PC-9 (cell line): ENCODE measurements at places on chromosomes 1 and 21.
A peak's percentile ranks its signal among the peaks of the same experiment; 100 is the strongest.

DNA sequence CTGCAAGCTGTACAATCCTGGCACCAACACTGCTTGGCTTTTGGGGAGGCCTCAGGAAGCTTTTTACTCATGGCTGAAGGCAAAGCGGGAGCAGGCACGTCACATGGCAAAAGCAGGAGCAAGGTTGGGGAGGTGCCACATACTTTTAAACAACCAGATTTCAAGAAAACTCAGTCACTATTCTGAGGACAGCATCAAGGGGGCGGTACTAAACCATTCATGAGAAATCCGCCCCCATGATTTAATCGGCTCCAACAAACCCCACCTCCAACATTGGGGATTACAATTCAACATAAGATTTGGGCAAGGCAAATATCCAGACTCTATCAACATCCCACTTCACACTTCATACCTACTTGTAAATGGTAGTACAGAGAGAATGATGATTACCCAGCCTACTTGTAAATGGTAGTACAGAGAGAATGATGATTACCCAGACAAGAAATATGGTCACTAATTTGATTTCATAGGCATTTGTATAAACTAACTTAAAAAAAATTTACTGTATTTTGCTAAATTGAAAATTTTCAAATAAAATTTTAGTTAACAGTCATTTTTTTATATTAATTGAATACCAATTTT lies 24.9 kb downstream of the ATP5PF start:
- no peak for DNase-seq

GRCh38 chr1:70945251-70945650 lies 102.4 kb downstream of the PTGER3 start:
- no peak for DNase-seq

DNA sequence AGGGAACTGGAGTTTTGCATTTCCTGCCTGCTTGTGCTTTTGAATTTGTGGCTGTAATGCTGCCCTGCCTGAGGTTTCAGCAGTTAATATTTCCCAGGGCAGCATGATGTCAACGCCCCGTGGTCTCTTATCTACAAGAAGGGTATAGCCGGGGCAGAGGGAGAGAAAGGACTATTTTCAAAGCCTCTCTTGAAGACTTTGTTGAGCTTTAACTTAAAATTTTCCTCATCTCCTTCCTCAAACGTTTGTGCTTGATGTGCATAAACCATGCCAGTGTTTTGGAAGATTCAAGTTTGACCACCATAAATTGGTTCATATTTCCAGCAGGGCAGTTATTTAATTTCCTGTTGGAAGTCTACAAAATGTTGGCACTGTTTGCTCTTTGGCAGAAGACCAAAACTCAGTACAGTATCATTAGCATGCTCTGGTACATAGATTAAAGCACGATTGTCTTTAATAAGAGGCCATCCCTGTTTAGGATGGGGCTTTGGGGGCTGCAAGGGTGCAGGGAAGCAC lies 43.4 kb downstream of the ROR1 start:
- DNase-seq, result no peak

DNA sequence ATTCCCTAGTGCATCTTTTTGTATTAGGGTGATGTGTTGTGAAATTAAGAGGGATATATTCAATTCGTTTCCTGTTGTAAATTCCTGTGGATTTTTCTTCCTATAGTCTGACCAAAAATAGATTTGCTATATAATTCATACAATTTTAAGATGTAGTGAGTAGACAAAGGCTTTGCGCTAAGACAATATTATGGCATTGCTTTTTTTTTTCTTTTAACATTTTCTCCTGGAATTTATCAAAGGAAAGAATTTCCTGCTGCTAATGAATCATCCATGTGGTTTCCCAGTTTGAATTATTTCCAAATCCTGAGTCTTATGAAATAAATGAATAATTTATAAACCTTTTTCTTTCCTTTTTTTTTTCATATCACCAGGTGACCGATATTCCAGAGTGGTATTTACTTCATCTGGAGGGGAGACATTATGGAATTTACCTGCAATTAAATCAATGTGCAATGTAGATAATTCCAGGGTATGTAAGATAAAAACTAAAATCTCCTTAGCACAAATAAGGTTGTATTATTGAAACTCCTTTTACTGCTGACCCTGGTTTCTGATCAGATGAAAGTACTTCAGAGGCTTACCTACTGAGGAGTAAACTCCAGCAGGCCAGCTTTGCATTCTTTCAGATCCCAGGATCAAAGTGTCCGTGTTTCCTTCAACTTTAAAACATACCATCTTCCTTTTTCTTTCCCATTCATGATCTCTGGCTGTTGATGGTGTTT lies 148.4 kb downstream of the TLR5 start:
- peak; percentile 66 for DNase-seq

GRCh38 chr1:56149761-56150160 lies 429.6 kb downstream of the PLPP3 start:
- no peak for DNase-seq

- DNase-seq, result no peak
These were observed 21.9 kb downstream of the EFCAB14 start for GRCh38 chr1:46697053-46697452.

DNA sequence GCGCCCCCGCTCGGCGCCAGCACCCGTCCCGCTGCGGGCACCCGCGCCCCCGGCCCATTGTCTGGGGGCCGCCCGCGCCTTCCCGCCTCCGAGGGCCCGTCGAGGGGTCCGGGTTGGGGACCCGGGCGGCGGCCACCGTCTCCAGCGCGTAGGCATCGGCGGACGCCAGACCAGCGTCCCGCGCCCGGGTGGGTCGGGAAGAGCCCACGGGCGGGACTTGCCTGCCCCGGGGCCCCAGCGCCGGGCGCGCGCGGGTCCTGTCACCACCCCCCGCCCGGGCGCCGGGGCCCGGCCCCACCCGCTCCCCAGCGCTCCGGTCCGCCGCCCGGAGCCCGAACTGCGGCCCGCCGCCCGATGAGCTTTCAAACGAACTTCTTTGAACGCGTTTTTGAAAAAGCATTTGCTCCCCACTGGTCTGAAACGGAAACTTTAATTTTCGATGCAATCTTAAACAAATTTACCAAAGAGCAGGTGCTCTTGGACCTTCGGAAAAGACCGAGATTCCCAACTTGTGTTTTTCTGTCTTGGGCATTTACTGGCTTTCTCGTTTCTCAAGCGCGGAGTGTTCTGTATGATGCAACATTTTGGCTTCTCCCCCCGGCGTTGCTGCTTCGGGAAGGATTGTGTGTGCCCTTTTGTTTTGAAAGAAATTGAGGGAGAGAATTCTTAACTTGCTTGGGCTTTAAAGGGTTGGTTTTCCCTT lies 615 bp downstream of the CLIC4 start:
- no peak for DNase-seq

DNA sequence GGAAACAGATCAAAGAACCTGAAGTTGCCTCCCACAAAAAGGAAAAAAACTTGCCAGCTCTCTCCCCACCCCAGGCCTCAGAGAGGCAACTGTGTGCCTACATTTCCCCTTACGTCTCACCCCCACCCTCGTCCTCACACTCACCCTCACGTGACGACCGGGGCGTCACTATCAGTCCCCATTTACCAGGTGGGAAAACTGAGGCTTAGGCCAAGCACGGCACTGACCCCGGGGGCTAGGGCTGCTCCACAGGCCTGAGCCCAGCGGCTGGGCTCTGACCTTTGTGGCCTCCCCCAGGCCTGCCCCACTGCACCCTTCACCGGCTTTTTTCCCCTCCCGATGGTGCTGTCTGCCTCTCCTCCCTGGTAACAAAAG lies 51.5 kb upstream of the RUNX3 start:
- no peak for DNase-seq

- DNase-seq, result no peak
These were observed 23.7 kb downstream of the UCK2 start for GRCh38 chr1:165851034-165851658.

- no peak for DNase-seq
These were observed 84.5 kb downstream of the GLIS1 start for GRCh38 chr1:53654216-53655210.

GRCh38 chr21:25717491-25718147 lies 17.1 kb downstream of the ATP5PF start:
- DNase-seq, result no peak

DNA sequence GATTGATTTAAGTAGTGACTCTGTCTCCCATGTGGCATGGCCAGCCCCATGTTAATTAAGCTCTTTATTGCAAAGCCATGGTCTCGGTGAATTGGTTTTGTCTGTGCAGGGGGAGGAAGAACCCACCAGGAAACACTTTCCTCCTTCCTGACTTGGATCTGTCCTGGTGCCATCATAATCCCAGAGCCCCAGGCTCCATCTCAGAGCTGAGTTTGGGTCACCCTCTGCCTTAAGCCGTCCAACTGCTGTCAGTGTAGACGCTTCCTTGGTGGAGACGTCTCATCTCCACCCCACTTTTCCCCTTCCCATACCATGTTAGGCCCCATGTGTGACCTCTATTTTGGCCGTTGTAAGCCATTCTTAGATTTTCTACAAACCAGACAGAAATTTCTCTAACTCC lies 36.0 kb upstream of the COL6A2 start:
- no peak for DNase-seq

DNA sequence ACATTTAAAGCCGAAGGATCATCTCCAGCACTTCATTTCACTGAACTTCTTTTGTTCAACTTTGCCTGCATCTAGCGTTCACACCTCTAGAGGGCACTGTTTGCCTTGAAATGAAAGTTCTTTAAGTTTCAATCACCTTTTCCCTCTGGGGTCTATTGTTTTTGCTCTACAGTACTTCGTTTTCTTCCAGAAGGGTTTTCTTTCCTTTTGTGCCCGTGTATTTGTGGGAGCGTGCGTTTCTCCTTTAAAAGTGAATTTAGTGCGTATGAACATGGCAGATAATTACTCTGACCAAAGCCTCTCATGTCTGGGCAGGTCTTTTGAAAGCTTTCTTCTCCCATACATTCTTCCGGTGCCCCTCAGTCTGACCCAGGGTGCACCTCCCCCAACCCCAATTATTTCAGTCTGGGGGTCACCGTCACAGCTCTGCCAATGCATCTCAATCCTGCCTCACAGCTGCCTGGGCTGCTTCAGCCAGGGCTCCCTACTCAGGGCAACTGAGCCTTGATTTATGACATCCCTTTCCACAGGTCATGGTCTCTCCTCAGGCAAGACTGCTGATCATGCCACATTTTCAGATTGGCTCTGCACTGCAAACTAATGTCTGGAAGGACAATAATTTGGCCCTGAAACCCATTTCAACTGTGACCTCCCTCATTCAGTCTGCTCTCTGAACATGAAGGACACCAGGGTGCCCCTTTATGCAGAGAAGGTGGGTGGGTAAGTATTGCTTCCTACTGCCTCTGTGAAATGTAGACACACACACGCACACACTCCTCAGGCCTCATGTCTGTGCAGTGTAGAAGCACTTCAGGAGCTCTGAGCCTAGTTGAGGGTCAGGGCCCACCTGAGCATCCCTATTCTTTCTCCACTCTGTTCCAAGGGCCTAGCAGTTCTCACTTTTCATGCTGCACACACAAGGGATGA lies 88.6 kb downstream of the NUF2 start:
- DNase-seq, result peak; percentile 27

DNA sequence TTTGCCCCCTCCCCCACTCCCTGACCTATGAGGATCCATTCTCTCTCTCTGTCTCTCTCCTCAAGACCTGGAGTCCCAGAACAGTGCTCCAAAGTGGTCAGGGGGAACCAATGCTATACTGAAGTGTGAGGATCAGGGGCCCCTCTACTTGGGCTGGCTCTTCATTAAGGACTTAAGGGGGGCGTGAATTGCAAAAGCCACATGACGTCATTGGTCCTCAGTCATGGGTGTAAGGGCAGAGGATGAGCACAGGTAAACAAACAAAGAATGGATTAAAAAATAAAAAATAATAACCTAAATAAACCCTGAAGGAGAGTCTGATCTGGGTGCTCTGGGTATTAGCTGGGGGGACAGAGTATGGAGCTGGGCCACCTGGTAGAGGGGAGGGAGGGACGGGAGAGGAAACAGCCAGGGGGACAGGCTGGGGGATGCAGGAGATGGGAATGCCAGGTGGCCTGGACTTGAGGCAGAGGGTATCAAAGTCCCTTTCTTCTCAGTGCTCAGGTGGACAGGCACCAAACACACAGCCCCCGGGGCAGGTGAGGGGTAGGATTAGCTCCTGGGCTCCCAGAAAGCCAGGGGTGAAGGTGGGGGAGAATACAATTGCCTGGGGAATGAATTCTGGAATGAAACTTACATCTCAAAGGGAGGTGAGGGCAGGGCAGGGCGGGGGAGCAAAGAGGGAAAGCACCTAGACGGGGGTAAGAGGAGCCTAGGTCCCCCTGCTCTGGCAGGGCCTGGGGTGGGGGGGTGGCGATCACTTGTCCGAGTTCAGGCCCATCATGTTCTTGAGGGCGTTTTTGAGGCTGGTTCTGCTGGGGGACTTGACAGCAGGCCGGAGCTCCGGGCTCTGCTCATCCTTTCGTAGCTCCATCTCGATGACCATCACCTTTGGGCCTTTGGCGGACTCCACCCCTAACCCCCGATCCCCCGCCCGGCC lies 4.6 kb downstream of the MPZ start:
- no peak for DNase-seq

GRCh38 chr1:17635276-17635675 lies 95.8 kb downstream of the ARHGEF10L start:
- no peak for DNase-seq

GRCh38 chr1:202998836-202999750 lies 8.1 kb upstream of the TMEM183A start:
- DNase-seq, result peak; percentile 54

DNA sequence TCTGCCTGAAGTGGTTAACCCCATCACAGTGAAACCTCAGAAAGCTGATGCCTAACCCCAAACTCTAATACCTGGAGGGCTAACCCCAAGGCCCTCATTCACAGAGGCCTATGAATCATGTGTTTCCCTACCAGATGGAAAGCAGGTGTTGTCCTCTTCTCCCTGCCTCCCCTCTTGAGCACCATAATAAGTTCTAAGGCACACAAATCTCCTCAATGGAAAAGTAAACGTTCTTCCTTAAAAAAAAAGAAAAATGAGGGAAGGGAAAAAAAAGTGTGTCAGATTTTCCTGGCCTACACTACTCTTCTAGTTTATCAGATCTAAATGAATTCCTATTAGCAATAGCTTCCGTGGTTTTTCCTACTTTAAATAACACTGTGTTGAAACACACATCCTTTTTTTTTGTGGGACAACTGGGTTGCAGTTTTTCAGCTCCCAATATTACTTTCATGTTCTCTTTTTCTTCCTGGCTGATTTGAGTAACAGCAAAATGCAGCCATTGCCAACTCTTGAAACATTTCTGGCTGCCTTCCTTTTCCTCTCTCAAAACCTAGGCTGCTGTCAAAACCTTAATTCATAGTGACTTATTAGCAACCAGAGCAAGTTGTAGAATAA lies 43.2 kb downstream of the SLC44A3 start:
- peak; percentile 80 for DNase-seq

GRCh38 chr1:110601332-110601731 lies 4.8 kb downstream of the KCNA2 start:
- no peak for DNase-seq

DNA sequence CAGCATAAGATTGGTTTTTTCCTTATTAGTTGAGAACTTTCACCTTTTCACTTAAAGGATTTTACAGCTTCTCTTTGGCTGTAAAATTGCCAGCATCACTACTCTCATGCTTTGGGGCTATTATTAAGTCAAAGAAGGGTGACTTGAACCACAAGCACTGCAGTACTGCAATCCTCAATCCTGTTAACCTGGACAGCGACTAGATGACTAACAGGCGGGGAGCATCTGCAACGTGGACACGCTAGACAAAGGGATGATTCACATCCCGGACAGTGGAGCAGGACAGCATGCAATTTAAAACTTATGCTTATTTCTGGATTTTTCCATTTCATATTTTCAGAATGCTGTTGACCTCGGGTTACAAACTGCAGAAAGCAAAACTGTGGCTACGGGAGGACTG lies 8.1 kb downstream of the ARV1 start:
- DNase-seq, result no peak

- DNase-seq, result no peak
These were observed 185.2 kb downstream of the FAF1 start for GRCh38 chr1:50774759-50775351.
